ENCODE measurements at places on chromosomes 16 and 17.

DNA sequence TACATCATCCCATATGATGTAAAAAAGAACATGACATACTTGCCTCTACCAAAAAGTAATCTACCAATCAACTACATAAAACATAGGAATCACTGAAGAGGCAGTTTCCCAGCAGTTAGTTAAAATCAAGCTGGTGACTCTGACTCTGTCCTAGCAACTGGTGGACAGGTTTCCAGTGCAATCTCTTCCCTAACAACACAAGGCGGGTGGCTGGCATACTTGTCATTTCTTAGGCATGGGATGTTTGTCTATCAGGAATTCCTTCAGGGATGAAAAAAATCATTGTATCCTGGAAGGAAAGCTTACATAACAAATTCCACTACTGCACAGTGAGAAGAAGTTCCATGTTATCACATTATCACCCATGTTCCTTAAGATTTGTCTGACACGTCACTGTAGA is 50.9 kb downstream of the HELZ start:
- no peak for DNase-seq

DNA sequence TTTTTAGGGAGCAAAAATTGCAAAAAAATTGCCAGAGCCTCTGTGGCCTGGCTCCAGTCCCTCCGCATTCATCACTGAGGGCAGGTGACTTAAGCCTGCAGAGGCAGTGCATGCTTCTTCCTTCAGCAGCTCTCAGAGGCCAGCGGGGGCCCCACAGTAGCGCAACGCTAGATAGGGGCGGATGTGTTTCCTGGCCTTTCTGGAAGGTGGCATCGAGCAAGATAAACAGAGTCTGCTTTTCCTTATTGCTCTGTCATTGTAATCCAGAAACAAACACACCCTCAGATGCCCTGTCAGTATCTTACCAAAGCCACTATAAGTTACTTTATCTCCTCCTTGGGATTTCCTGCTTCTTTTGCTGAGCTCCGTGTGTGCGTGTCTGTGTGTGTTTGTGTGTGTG is 75.5 kb upstream of the IRX6 start:
- DNase-seq, result no peak

GRCh38 chr16:86211265-86211664 is 299.1 kb upstream of the FOXF1 start:
- no peak for DNase-seq

DNA sequence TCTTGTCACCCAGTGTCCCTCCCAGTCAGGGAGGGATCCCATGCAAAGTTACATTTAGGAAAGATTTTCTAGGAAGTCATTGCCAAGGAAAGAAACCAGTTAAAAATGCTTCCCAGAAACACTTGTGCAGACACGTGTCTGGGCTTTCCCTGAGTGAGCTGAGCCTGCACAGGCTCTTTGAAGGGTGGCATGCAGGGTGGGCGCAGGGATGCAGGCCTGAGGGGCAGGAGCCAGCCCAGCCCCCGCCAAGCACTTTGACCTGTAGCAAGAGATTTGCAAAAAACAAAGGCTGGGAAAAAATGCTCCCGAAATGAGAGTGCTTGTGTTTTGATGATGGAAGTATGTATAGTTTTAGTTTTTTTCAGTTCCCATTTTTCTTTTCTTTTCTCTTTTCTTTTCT is 52.4 kb downstream of the B9D1 start:
- no peak for DNase-seq

GRCh38 chr17:41688641-41689496 is at the start of gene EIF1:
EIF1 (plus strand) TSS chr17:41688885; CDS start chr17:41689039, 154 bp downstream.
- DNase-seq, result peak; percentile 93

DNA sequence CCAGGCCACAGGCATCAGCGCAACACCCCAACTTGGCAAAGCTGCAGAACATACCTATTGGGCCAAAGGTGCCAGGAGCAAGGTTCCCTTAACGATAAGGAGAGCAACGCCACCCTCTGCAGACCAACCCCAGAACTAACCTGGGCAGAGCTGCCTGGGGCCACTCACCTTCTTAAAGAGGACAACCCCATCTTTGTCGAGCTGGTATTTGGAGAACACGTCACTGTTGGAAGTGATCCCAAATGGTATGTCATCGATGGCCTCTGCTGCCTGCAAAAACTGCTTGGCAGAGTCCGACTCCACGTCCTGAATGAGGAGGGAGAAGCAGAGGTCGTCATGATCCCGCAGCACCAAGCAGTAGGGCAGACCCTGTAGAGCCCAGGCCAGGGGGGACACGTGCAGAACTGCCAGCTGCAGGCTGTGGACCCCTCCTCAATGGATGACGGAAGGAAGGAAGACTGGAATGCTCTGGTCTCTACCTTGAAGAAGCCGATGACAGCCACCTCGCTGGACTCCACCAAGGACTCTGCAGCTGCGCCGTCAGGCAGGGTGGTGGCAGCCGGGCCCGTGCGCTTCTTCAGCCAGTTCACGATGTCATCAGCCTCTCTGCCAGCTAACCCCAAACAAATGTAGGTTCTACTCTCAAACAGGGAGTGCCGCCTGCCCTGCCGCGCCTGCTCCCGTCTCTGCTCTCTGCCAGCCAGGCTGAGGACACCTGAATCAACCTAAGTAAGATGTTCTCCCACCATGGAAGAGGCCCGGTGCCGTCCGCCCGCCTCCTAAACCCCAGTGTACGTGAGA is 5.2 kb downstream of the P4HB start:
- no peak for DNase-seq

DNA sequence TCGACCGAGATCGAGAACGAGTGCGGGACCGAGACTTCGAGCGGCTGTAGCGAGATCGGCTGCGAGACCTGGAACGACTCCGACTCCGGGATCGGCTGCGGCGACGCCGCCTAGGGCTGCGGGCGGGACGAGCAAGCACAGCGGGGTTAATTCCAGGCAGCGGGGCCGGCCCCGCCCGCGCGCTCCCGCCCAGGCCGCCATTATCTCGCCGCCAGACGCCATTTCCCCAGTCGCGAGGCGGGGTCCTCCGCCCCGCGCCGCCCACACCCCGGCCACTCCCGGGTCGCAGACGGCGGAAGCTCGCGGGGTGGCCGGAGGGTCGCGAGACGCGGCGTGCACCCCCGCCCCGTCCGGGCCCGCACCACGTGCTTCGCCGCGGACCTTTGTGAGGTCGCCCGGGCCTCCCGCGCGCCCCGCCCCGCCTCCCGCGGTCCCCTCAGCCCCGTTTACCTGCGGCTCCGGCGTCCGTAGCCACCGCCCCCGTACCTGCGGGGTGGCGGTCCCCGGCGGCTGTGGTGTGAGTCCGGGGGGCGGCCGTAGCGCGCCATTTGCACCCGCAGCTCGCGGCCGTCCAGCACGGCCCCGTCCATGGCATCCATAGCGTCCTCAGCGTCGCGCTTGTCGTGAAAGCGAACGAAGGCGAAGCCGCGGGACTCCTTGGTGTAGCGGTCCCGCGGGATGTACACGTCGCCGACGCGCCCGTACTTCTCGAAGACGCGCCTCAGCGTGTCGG is 616 bp downstream of the SRSF2 start:
- peak; percentile 45 for DNase-seq

- DNase-seq, result no peak
Observed at GRCh38 chr17:50326831-50327364, 19.0 kb upstream of the XYLT2 start.

DNA sequence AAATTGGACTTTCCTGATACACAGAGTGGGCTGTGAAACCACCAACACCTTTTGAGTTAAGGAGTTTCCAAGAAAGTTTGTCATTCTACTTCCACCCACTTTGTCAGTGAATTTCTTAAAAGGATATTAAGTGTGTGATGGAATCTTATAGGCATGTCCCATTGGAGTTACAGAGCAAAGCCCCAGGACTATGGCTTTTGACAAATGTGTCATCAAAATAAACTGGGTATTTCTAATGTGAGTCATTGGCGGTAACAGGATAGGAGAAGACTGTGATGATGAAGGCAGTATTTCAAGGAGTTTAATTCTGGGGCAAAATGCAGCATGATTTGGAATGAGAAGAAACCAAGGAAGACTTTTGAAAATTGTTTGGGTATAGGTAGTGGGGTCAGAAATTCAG is 1013.8 kb upstream of the EEF2KMT start:
- DNase-seq, result no peak

GRCh38 chr16:3242709-3243108 is 7.8 kb upstream of the ZNF200 start:
- no peak for DNase-seq

- DNase-seq, result no peak
Observed at GRCh38 chr16:586645-587590, 2.9 kb upstream of the RAB40C start.

DNA sequence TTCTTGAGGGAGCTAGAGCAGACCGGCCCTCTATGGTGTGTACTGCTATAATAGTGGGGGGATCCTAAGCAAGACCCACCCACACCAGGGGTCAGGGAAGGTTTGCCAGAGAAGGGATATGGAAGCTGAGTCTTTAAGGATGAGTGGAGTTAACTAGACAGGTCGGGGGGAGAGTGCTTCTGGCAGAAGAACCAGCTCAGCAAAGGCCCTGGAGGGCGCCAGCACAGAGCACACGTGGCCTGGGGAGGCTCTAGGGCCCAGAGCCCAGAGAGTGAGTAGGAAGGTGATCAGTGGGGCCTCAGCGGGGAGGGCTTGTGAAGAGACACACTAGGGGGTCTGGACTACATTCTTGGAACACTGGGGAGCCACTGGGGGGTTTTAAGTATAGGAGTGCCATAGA is 21.1 kb downstream of the NGFR start:
- DNase-seq, result no peak

DNA sequence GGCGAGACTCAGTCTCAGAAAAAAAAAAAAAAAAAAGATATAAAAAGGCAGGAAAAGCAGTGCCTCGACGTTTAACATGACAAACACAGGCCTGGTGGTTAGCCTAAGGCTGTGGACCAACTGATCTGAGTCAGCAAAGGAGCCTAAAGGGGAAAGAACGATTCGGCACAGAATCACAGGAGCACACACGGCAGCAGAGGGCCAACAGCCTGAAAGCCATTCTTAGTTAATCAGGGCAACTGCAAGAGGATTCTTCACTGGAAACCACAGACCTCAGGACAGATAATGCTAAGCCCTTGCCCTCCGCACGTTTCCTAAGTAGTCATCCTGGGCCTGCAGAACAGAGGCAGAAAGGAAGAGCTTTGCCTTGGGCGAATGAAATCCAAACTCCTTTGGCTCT is 14.7 kb downstream of the TMEM11 start:
- DNase-seq, result no peak

- DNase-seq, result no peak
Observed at GRCh38 chr17:9098242-9098825, 77.0 kb downstream of the NTN1 start.

DNA sequence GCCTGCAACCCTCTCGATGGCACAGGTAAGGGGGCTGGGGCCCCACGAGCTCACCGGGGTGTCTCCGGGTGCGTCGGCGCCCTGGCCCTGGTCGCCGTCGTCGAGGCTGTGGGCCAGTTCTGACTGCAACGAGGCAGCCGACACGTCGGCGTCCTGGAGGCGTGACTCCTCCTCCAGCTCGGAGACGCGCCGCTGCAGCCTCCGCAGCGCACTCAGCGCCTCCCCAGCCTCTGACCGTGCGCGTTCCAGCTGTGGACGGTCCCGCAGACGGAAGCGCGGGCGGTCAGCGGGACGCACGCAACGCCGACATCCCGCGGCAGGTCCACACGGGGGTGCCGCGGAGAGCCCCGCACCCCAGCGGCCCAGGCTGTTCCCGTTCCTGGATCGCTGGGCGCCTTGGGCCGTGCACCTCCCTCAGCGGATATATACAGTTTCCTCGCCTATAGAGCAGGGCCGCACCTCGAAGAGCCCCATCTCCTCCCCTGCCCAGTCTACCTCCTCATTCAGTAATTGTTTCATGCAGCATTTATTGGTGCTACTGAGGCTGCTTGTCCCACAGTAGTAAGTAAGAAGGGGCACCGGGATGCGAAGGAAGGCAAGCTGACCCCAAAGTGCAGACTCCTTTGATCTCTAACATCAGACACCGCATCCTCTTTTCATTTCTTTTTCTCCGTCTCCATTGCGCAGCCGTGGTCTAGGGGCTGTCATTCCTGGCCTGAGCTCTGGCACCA is 5.8 kb downstream of the THOC6 start:
- DNase-seq, result no peak

DNA sequence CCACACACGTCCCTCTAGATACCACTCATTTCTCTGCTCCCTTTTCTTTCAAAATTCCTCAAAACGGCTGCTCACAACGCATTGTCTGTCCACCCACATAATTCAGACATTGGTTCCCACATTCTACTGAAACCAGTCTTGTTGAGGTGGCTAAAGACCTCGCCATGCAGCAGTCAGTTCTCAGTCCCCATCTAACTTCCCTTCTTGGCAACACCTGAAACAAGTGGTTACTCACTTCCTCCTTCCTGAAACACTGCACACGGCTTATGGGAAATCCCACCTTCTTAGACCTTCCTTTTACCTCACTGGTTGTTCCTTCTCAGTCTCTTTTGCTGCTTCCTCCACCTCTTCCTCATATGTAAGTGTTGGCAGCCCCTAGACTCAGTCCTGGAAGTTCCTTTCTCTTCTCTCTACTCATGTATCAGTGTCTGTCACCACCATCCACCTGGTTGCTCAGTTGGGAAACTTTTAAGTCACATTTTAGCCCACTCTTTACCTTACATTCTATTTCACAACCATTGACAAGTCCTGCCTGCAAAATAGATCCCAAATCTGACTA is 277.1 kb downstream of the CEP112 start:
- DNase-seq, result no peak

DNA sequence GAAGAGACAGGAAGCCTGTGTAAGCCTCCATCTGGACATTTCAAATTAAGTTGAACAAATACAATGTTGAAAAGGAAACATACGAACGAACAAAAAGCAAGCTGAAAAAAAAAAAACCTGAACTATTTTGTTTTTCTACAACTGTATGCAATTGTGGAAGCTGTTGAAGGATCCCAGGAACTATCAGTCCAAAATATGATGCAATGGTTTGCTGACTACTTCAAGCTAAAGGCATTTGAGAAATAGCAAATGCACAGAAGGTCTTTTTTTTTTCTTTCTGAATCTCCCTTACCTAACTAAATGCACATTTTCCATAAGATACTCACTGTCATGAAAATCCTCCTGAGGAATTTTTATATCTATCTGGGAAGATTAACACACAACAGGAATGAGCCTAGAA is 40.2 kb downstream of the MAF start:
- no peak for DNase-seq

DNA sequence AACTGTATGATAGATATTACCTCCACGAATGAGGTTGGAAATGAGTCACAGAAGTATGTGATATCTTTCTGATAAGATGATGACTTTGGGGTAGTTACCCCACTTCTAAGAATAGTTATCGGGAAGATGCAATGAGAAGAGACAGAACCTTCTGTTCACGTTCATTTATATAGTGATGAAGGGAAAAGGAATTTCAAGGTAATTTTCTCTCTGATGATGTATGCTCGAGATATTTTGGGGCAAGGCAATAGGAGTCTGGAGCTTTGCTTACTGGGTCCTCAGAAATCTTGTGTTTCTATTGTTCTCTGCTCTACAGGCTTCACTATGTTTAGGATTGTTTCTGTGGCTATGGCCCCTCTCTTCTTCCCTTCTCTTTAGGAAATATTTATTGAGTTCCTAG is 1389.6 kb downstream of the CDH8 start:
- DNase-seq, result no peak

- no peak for DNase-seq
Observed at GRCh38 chr16:2883458-2883908, 468 bp downstream of the FLYWCH2 start.

GRCh38 chr16:84544031-84544773 is 39.7 kb upstream of the MEAK7 start:
- DNase-seq, result no peak

GRCh38 chr17:57937492-57937891 is 17.7 kb downstream of the CUEDC1 start:
- DNase-seq, result no peak

GRCh38 chr16:57132470-57132869 is 40.1 kb downstream of the CPNE2 start:
- no peak for DNase-seq
